ENCODE measurements at places on chromosomes 7 and 10.

DNA sequence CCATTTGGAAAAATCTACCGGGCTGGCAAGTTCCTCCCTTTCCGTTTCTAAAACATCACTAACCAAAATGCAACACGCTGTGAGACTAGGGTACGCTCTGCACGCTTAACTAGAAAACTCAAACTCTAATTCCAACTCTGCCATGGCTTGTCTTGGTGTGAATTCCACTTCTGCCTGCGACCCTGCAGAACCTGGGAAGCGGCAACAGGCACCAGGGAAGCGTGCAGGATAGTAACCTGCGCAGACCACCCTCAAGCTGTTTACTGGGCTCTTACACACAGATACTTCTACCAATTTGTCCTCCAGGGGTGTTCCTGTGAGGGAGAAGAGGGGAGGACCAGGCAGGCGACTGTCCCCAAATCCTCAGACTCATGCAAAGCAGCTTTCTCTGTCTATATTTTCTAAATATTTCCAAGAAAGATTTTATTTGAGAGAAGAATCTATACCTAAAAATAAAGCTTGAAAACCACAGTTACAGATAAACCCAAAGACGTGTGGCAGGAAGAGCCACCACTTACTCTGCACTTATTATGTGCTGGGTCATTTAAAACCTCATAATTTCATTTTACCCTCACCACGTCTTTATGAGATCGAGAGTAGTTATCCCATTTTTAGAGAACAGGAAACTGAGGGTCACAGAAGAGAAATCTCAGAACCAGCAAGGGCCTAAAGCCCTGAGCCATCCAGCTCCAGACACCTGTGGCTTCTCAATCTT lies 52.9 kb downstream of the CPXM2 start:
- DNase-seq = no peak

DNA sequence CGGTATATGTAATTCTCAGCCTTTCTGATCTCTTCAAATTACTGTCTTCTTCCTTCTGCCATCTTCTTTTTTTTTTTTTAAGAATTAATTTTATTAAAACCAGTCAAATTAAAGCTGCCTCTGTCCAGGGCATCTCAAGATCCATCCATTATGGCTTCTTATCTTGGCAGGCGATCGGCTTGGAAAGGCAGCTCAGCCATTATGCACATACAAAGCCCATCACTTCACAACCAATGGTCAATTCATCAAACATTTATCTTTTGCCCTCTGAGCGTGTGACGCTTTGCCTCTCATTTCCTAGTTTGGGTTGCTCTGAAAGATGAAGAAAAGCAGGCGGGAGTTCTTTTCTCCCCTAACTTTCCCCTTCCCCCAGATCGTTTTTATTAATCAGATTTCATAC lies 591.6 kb downstream of the LRMDA start:
- no peak for DNase-seq

GRCh38 chr10:63200431-63200830 lies 67.3 kb downstream of the NRBF2 start:
- no peak for DNase-seq

- no peak for DNase-seq
Measured at GRCh38 chr10:118483496-118483895, 112.0 kb downstream of the PRLHR start.

DNA sequence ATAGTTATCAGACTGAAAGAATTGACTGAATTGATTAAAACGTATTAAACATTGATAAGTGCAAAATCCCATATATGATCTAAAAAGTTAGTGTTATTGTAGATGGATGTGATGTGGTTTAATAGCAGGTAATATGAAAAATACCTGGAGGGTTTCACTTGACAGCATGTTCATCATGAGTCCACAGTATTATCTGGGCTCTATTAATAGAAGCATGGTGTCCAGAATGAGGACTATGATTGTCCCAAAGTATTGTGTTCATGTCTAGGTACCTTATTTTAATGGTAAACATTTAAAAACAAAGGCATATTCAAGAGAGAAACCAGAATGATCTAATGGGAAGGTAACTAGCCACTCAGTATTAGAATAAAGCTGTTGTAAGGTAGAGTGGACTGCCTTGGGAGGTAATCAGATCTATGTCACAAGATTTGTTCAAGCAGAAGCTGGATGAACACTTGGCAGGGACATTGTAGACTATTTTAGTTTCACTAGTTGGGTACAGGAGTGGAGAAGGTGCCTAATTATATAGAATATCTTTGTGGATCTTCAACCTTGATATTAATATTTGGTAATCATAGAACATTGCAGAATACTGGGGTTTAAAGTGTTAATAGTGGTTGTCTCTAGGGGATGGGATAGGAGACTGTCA lies 43.5 kb downstream of the MCU start:
- DNase-seq = no peak

DNA sequence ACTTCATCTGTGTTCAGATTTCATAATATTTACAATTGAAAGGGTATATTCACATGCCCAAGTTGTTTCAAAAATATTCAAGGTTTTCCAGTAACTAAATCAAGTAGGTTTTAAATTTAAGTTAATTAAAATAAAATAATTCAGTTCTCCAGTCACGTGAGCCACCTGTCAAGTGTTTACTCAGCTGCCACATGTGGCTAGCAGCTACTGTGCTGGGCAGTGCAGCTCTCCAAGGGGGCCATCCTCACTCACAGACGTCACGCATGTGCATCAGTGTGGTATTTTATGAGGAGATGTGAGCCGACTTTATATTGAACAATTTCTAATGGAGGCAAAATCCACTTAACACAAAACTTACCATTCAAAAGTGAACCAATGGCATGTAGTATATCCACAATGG lies 69.7 kb upstream of the CAMK2B start:
- no peak for DNase-seq

DNA sequence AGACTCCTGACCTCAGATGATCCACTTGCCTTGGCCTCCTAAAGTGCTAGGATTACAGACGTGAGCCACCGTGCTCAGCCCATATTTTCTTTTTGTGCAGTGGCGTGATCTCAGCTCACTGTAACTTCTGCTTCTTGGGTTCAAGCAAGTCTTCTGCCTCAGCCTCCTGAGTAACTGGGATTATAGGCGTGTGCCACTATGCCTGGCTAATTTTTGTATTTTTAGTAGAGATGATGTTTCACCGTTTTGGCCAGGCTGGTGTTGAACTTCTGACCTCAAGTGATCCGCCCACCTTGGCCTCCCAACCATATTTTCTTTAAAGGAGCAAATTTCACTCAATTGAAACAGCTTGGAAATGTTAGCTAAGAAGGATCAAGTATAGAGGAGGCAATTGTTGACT lies 16.5 kb downstream of the GBF1 start:
- DNase-seq = no peak

DNA sequence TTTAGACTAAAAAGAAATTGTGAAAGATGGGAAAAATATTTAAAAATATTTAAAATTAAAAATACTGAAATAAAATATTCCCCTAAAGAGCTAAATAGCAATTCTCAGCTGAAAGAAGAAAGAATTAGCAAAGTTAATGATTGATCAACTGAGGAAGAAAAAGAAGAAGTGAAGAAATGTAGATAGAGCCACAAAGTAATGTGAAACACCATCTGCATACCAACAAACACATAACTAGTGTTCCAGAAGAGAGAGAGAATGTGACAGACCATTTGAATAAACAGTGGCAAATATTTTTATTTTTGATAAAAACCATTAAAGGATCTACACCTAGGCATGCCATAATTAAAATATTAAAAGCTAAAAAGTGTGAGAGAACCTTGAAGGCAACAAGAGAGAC lies 784.5 kb upstream of the ZWINT start:
- no peak for DNase-seq

DNA sequence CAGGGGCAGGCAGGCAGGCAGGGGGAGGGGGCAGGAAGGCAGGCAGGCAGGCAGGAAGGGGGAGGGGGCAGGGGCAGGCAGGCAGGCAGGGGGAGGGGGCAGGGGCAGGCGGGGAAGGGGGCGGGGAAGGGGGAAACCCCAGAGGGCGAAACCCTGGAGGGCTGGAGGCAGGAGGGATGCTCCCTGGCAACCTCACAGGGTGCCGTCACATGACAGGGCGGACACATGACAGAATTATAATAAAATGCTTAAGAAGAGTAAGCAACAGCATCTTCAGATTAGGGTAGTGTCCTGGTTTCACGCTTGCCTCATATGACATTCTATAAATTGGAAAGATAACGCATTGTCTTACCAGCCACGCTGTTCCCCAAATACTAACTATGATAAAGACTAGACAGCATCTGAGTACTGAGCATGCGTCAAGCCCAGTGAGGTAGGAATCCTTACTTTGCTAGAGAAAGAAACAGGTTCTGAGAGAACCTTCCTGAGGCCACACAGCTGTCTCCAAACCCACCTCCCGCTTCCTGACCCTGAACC lies 131.6 kb downstream of the DIP2C start:
- DNase-seq = no peak

GRCh38 chr10:110023785-110024465 lies 16.1 kb downstream of the ADD3 start:
- DNase-seq = no peak

DNA sequence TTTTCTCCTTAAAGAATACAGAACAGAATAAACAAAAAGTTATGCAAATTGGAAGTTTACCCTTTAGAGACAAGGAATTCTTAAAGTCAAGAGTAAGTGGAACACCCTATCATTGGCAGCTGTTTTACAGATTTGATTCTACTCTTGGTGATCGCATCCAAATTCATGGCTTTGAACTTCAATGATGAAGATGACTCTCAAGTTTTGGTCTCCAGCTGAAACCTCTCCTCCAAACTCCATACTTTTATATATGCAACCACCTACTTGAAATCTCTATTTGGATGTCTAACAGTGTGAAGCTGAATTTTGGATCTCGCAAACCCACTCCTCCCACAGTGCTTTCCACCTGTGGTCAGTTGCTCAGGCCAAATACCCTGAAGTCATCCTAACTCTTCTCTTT lies 80.4 kb downstream of the EPC1 start:
- DNase-seq = no peak

GRCh38 chr10:28294809-28295208 lies 8.1 kb downstream of the MPP7 start:
- DNase-seq = no peak

DNA sequence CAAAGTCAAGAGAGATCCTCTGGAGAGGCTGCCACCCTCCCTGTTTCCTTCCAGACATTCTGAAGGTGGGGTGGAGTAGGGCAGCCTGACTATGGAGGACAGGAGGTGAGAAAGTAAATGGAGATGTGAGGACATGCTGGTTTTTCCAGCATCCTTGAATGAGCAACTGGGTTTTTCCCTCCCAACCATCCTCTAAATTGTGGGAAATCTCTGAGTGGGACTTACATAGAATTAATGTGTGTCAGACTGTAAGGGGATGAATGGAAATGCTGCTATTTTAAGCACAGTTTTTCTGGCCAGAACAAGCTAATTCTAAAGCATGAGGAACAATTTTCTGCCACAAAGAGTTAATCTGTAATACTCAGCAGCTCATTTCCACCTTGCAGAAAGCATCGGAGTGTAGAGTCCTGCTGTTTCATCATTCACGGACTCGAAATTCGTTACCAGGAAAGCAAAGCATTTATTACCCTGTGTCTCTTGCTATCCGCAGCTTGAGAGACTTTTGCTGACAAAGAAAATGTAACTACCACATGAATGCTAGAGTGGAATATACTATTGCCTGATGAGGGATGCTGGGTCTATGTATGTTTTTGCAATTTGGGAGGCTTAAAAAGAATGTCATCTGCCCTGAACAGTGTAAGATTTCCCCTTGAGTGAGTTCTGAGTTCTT lies 213.0 kb downstream of the CELF2 start:
- DNase-seq = no peak

- DNase-seq = peak; percentile 28
Measured at GRCh38 chr7:6630007-6630849, 6.9 kb upstream of the ZNF316 start.

GRCh38 chr7:99079104-99079503 lies 64.8 kb downstream of the SMURF1 start:
- DNase-seq = no peak

- DNase-seq = no peak
Measured at GRCh38 chr7:102468478-102469350, 3.9 kb downstream of the LRWD1 start.

GRCh38 chr10:126842836-126843235 lies 62.4 kb upstream of the DOCK1 start:
- no peak for DNase-seq

GRCh38 chr10:24207341-24207740 lies 1.6 kb upstream of the KIAA1217 start:
- no peak for DNase-seq

DNA sequence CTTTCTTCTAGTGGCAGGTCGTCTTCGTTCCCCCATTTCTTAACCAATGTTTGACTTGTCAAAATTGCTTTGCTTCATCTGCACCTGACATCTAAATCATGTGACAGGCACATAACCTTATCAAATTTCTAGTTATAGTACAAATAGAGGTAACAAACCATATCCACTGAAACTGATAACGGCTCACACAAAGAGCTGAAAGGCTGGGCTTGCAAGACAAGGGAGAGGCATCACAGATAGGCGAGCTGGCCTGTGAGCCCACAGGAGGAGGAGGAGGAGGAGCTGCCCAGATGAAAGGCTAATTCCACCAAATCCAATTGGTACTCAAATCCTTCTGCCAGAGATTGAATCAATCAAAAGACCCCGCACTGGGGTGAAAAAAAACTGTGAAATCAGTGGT lies 80.2 kb upstream of the NEBL start:
- no peak for DNase-seq

GRCh38 chr10:78577712-78578111 lies 491.1 kb upstream of the ZMIZ1 start:
- DNase-seq = no peak

DNA sequence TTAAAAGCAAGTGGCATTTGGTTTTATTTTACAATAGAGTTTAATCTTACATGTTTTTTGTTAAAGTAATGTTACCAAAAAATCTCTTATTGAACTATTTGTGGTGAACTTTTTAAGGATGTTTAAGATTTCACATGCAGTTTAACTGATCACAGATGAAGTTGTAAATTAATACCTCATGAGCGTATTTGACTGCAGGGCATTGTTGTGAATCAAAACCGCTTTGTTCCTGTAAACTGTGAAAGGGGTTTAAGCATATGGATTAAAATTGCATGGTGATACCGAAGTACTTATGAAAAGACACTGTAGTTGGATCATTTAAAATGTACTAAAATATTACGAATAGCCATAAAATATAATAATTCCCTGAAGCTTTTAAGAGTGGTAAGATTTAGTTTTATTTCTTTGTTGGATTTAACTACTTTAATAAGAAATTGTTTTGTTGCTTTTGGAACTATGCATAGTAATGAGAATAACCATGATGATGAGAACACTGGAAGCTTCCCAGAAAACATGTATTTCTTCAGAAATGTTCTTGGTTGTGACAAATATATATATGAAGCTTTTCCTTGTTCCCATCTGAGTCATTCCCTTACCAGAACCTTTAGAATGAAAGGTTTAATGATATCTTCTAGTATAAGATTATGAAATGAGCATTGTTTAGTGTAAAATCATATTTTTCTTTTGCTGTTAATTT lies 131.3 kb downstream of the ADK start:
- no peak for DNase-seq

Measured in trophoblast cell (in vitro differentiated cells and primary cell).